HS-27A (cell line): ENCODE measurements at places on chromosomes 1 and 21.

DNA sequence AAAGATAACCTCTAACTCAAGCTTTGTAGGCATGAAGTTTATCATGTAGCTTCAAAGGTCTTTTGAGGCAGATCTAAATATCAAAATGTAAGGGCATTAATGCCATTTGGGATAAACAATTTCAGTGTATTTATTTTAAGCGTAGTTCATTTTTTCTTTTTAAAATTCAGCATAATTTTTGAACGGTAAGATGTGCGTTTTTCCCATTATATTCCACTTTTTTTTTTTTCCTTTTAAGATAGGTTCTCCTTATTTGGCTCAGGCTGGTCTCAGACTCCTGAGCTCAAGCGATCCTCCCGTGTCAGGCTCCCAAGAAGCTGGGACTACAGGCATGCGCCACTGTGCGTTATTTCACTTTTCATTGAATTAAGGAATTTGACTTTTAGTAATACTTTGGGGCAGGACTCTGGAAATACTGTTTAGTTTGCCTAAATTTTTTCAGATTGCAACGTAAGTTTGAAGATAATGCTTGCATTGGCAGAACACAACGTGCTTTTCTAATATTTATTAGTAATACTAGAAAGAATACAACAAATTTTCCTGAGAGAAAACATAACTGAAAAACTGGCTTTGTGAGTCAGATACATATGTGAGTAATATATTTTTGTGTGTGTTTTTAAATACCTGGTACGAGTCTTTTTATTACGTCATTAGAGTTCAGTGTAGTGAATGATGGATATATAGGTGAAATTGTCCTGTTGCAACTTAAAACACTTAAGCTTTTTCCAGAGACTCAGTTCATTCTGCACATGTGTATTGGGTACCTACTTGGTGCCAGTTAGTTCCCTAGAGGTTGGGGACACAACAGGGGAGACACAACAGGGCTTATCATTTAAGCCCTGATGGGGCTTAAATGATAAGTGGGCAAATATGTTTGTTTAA, 2.2 kb downstream of the RALGPS2 start:
- DNase-seq = no peak

GRCh38 chr1:57272150-57272549, 151.7 kb downstream of the DAB1 start:
- no peak for DNase-seq

- DNase-seq = no peak
Measured at GRCh38 chr1:41135196-41135947, 106.7 kb downstream of the SCMH1 start.

GRCh38 chr1:97108179-97108578, 386.6 kb downstream of the PTBP2 start:
- no peak for DNase-seq

DNA sequence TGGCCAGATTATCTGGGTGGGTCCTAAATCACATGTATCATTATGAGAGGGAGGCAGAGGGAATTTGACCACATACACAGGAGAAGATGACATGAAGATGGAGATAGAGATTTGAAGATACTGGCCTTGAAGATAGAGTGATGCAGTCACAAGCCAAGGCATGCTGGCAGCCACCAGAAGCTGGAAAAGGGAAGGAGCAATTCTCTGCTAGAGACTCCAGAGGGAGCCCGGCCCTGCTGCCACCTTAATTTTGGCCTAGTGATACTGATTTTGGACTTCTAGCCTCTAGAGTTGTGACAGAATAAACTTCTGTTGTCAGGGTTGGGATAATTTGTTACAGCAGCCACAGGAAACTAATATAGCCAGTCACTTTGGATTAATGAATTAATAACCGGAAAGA, 2.2 kb upstream of the PRDM2 start:
- DNase-seq = no peak

- no peak for DNase-seq
Measured at GRCh38 chr1:100606438-100606837, 68.5 kb downstream of the GPR88 start.

- no peak for DNase-seq
Measured at GRCh38 chr1:154349121-154349520, 23.8 kb downstream of the ATP8B2 start.

DNA sequence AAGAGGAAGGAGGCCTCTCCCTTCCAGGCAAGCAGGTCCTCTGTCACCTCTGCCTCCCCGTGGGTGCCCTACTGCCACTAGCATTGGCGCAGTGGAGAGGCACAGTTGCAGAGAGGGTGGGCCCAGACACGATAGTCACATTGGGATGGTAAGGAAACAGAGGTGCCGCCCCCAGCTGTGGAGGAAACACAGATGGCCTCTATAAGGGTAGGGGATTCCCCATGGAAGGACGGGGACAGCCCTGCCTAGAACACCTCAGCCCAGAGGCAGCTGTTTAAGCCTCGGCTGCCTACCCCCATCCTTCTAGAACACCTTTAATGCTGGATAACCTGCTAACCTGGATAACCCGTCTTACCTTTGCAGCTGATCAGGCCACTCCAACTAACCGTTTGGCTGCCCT, 65.7 kb upstream of the CNTN2 start:
- no peak for DNase-seq

GRCh38 chr1:198771563-198772153, 132.8 kb downstream of the PTPRC start:
- no peak for DNase-seq

GRCh38 chr1:210692796-210693195, 364.1 kb downstream of the HHAT start:
- DNase-seq = no peak

DNA sequence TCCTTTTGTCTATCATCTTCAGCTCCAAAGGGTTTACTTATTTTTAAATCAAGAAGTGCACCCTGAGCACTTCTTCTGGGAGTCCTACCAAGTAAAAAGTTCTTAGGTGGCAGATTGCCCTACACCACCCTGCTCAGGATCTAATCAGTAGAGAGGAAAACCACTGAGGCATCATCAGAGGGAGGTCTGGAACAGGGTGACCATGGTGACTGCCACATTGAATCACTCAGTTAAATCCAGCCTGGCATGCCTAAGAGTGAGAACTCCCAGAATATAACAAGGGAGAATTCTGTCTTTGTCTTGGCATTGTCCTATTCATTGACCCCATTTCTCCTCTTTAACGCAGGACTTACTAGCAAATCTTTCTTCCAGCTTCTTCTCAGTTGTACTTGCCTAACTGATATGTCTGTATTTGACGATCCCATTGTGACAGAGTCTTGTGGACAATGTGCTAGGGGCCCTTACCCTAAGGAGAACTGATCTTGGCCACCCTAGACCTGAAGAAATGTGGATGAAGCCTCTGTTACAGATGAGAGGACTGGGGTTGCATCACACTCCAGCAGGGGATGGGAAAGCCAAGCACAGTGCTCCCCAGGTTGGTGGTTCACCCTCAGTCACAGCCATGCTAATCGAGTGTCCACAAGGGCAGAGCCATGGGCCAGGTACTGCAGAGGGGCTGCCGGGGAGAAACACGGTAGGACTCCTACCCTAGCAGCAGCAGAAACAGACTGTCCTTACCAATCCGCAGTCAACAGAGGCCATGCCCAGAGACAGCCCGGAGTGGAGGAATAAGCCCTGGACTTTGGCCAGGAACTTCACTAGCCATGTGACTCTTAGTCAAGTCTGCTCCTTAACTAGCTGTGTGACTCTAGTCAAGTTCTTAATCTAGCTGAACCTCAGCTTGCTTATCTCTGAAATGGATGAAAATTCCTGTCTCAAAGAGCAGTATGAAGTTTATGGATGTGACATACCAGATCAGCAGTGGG, 15.4 kb downstream of the PKP1 start:
- DNase-seq = no peak

DNA sequence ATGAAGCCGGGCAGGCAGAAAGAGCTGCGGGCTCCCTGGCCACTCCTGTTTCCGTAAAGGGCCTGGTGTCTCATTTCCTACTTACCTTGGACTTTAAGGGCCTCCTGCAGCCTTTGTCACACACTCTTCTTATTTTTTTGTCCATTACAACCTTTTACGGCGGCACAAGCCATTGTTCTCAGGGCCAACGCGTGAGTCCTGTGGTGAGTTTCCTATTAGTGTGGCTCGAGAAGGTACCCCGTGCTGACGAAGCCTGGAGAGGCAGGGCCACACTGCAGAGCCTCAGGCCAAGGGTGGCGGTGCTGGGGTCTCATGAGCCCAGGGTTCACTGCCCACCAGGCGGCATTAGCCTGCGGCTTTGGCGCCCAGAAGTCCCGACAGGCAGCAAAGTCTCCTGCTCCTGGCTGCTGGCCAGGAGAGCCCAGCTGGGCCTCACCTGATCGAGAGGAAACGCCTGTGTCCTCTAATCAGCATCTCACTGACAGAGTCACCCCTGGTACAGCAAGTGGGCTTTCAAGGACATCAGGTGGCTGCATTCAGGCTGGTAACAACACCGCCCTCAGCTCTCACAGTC, 62.0 kb downstream of the SIK1 start:
- DNase-seq = no peak

DNA sequence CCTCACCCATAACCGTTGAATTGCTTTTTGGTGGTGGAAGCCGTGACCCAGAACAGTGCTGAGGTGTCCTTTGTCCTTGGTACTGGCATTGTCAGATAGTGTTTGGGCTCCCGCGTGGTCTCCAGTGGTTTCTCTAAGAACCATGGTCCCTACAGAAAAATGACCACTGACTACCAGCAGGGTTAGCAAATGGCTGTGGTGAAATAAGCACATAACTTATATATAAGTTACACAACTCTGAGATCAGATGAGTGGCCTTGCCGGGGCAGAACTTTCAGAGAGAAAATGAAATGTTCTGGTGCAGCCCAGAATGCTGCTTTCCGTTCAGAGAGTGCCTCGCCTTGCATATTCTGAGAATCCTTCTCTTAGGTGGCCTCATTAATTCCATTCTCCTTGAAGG, 5.0 kb downstream of the SLC37A1 start:
- no peak for DNase-seq

DNA sequence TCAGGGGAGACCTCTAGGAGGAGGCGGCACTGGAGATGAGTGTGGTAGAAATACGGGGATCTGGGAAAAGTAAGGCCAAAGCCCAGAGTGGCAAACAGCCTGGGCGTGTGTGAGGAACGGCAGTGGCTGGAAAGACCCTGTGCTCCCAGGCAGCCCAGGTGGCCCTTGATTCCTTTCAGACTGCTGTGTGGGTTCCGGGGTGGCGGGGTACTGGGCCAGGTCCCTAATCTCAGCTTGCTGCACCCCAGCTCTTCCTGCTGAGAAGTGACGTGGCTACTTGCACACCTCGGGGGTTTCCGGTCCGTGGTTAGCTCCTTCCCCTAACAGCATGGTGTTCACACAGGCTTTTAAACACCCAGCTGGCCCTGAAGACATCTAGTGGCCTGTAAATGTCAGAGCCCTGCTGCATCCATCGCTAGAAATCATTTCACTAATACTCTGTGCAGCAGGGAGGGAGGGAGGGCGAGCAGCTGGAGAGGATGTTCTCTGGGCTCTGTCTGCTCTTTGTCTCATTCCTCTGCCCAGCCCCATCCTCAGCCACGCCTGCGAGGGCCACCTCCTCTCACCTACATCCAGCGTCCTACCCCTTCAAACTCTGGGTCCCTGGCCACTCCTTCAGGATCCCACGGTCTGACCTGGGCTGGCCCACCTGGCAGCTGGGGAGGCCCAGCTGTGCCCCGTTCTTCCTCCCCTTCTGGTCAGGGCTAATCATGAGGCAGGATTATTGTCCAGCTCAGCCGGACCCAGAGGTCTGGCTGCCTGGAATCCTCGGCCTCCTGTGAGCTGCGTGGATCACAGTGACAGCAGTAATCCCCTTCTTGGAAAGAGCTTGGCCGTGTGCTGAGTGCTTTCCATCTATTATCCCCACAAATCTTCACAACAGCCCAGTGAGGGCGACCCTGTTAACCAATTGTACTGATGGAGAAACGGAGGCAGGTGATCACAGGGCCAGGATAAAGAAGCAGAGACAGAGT, 7.2 kb downstream of the ZDHHC18 start:
- DNase-seq = no peak

DNA sequence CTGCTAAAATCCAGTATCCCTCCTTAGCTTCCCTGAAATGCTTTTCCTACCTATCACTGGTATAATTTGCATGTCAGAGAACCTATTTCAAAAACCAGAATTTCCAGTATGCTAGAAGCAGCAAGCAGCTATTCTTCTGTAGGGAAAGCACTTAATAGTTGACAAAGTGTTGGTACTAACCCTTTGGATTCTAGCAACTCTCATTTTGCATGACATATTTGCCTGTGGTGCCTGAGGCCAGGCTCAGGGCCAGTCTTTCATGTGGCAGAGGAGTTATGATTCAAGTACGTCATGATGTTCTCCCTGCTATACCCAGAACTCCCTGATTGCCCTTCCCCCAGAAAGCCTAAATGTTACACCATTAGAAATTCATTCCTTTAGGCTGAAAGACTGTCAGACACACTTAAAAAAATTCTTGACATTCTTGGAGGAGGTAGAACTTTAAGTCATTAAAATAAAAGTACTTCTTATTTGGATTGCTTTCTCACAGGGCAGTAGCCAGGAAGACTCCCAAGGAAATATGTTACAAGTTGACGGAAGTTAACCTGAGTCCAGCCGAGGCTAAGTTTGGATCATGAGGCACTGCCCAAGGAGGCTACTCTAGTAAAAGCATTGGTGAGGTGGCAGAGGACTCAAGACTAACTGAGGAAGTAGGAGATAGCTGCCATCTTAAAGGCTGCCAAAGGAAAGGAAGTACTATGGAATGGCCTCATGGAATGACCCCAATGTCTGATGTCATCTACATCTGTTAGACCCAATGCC, 298.4 kb upstream of the SPAG17 start:
- no peak for DNase-seq

DNA sequence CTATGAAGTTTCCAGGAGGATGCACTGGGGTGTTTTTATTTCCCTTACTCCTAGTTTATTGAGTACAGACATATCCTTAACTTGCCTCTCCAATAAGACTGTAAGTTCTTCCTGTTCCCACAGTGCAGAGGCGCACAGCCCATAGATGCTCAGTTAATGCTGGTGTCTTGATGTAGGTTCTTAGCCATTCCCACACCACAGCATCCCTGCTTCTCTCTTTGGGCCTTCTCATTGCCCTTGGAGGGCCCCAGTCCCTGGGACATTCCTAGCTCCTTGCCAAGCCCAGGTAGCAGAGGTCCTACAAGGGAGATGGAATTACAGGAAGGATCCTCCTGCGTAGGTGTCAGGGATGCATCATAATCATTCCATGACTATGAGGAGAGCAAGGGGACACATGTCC, 61.6 kb upstream of the HMGB4 start:
- DNase-seq = no peak

DNA sequence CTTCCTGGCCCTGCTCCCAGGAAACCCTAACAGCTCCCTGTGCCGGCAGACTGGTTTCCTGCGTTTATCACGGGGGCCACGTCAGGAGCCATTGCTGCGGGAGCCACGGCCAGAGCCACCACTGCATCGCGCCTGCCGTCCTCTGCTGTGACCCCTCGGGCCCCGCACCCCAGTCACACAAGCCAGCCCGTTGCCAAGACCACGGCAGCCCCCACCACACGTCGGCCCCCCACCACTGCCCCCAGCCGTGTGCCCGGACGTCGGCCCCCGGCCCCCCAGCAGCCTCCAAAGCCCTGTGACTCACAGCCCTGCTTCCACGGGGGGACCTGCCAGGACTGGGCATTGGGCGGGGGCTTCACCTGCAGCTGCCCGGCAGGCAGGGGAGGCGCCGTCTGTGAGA, 26.1 kb downstream of the RNF223 start:
- no peak for DNase-seq

GRCh38 chr1:24779689-24780464, 34.6 kb downstream of the CLIC4 start:
- no peak for DNase-seq
